ENCODE measurements at places on chromosomes 11 and 22. TPM values are rescaled to one million over a fixed set of nuclear protein-coding genes. Genes with fewer than 3 reads are reported as not detected.

GRCh38 chr11:102111011-102111786 is 952 bp downstream of the YAP1 start:
- peak; percentile 83 for DNase-seq

MS4A15 gene
- not detected for polyA plus RNA-seq

DNA sequence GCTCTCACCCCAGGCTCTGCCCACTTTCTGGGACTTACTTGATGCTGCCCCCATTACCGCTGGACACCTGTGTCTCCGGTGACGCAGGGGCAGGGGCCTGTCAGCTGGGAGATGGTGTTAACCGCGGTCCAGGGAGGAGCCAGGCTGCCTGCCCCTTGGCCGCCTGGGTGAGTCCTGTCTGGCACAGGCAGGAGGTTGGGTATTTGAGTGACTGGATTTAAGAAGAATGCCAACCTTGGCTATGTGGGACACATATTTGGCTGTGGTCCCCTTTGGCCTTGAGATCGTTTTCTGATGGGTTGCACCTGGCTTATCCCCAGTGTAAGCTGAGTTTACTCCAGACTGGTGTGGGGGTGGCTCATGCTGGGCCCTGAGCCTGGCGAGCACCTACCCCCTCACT is 2.5 kb downstream of the MUC6 start:
- no peak for DNase-seq

DNA sequence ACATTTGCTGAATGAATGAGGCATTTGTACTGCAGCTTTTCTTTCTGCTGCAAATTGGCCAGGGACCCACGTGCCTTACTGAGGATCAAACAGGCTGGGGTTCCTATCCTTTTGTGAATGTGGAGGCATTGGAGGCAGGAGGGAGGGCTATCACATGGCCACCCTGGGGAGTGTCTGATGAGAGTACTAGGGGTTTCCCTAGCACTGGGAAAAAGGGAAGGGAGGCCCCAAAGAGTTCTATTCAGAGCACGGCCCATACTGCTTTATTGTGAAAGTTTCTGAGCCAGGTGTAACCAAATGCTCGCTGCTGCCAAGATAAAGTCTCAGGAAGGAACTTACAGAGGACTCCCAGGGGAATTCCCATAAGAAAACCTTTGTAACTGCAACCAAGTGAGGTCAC is 78.4 kb upstream of the ANO1 start:
- no peak for DNase-seq
